ENCODE measurements at places on chromosomes 16 and 17. TPM values are rescaled to one million over a fixed set of nuclear protein-coding genes. Genes with fewer than 3 reads are reported as not detected.

DLX4 gene
- not detected for total RNA-seq

SPN gene
- not detected for total RNA-seq

CLCN7 gene
- 35.7 TPM for total RNA-seq

EVPLL gene
- not detected for total RNA-seq

VTN gene
- not detected for total RNA-seq

IGF2BP1 gene
- total RNA-seq = 10.3 TPM

HOXB4 gene
- 11.7 TPM for total RNA-seq

KCNJ16 gene
- total RNA-seq = not detected
